ENCODE measurements at places on chromosomes 4 and X.

DNA sequence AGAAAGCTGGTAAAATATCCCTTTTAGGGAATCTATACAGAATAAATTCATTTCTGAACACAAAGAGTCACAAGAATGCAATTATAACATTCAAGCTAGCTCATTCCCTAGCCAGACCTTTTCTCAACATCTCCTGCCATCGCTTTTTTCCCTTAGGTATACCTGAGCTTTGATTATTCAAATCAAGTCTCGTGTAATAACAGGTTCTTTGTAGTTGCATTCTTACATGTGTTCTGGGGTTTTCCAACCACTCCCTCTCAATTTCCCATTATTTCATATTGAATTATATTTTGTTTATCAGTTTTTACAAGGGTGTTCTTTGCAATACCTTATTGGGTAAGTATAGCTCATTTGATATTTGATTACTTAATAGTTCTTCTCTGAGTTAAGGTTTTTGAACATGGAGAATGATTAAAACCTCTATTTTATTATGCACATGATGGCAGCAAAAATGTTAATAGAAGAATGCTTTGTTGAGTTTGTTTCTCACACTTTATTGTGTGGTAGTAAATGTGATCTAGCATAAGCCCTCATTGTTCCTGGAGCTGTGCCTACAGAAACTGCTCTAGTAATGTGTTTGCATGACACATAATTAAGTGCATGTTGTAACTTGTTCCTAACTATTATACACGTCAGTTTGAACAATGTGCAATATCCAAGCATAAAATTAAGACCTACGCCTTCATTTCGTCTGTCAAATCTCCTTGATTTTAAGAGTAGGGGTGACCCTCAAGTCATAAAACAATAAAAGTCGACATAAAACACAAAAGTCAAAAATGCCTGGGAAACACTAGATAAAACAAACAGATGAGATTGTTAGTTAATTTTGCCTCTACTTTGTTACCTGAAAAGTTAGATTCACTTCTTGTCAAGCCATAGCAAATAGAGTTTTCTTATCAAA, 124.0 kb upstream of the POF1B start:
- DNase-seq: no peak

DNA sequence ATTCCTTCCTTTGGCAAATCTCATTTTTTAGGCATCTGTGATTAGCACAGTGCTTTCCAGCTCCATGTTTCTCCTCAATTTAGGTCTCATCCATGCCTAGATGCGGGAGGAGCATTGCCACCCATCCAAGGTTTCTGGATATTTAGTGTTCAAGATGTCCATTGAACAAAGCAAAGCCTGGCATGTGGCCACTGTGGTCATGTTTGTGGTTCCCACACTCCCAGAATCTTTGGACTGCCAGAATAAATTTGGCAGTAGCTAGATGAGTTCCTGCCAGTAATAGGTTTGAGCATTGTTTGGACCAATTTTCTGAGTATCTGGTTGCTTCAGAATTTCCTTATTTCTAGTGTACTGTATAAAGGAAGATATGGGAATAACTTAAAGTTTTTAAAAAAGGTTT, 1124.1 kb downstream of the ADGRL3 start:
- no peak for DNase-seq

- no peak for DNase-seq
Measured at GRCh38 chr4:48739560-48740019, 40.5 kb downstream of the FRYL start.

DNA sequence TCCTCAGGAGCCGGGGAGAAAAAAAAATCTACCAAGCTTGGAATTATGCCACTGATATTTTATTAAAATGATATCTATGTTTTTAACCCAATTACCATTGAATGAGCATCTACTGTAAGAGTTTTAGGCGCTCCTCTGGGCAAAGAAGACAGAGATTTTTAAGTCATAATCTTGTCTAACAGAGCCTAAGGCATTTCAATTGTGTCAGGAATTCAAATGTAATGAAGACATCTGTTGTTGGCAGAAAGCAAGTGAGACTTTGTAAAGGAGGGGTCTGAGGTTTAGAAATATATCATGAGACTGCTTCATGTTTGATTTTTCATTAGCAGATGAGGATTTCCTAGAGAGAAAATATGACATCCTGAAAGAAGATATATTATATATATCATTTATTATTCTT, 1158.1 kb downstream of the FSTL5 start:
- DNase-seq: no peak

- DNase-seq: no peak
Measured at GRCh38 chrX:139086246-139086645, 374.7 kb upstream of the FGF13 start.

- no peak for DNase-seq
Measured at GRCh38 chrX:45360571-45360970, 159.9 kb upstream of the DIPK2B start.
